Dermis microvascular lymphatic vessel endothelial cell (primary cell): ENCODE measurements at places on chromosomes 7 and 10. TPM values are rescaled to one million over a fixed set of nuclear protein-coding genes. Genes with fewer than 3 reads are reported as not detected.

DNA sequence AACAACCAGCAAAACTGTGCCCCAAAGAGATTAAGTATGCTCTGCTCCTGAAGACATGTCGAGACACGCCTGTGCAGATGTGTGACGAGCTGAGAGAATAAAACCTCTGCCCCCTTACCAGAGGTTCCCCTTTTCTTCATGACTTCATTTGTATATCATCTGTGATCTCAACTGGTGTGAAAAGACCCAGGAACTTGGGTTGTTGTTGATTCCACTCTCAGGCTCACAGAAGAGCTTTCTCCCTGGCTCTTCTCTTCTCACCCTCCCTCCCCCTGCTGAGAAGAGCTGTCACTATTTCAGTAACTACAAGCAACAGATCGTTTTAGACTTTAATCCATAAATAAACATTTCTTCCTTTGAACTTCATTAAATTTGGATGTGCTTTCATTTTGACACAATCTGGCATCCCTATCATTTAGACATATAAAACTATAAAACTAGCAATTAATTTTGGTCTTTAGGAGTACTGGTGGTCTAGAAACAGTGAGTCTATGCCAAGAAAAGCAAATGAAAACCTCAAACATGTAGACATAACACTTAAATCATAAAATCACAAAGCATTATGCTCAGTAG lies 179.3 kb upstream of the FZD8 start:
- no peak for DNase-seq

Gene DUS4L
- total RNA-seq = 3.5 and 4.1 TPM in 2 replicates

Gene SUMF2
- total RNA-seq = 151 and 194 TPM in 2 replicates

DNA sequence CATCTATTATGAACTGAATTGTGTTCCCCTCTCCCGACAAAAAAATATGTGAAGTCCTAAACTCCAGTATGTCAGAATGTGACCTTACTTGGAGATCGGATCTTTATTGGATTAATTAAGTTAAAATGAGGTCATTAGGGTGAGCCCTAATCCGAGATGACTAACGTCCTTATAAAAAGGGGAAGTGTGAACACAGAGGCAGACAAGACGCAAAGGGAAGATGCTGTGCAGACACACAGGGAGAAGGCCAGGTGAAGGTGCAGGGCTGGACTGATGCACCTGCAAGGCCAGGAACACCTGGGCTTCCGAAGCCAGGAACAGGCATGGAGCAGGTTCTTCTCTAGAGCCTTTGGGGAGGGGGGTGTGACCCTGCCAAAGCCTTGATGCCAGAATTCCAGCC lies 187.8 kb downstream of the PARD3 start:
- DNase-seq = no peak

DNA sequence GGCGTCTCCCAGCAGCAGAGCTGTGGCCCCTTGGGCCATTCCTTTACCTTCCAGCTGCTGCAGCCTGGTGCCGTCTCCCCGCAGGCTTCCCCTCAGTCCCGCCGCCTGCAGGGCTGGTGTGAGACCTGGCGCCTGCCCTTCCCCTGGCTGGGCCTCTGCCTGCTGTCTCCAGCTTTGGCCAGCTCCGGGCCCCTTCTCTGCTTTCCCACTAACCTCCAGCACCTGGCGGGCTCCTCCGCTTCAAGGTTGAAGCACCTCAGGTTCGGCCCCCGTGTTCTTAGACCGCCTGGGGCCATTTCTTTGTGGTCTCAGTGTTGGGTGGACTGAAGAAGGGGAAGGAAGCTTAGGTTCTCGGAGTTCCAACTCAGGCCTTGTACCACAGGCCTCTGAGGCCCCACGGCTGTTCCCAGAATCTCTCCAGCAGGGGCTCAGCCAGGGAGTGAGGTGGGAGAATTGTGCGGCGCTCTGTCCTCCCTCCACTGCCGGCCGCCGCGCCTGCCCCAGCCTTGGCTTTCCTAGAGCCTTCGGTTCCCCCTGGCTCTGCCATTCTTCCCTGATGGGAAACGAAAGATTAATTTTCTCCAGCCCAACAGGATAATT lies 30.3 kb downstream of the GBX1 start:
- DNase-seq = no peak
